Activated naive CD8-positive, alpha-beta T cell treated with anti-CD3 and anti-CD28 coated beads, Interleukin-2, amount 50 U/mL, for 16 hours (primary cell): ENCODE measurements at places on chromosomes 12 and 14.

GRCh38 chr12:50066402-50066801 is 9.0 kb downstream of the ASIC1 start:
- DNase-seq: no peak

DNA sequence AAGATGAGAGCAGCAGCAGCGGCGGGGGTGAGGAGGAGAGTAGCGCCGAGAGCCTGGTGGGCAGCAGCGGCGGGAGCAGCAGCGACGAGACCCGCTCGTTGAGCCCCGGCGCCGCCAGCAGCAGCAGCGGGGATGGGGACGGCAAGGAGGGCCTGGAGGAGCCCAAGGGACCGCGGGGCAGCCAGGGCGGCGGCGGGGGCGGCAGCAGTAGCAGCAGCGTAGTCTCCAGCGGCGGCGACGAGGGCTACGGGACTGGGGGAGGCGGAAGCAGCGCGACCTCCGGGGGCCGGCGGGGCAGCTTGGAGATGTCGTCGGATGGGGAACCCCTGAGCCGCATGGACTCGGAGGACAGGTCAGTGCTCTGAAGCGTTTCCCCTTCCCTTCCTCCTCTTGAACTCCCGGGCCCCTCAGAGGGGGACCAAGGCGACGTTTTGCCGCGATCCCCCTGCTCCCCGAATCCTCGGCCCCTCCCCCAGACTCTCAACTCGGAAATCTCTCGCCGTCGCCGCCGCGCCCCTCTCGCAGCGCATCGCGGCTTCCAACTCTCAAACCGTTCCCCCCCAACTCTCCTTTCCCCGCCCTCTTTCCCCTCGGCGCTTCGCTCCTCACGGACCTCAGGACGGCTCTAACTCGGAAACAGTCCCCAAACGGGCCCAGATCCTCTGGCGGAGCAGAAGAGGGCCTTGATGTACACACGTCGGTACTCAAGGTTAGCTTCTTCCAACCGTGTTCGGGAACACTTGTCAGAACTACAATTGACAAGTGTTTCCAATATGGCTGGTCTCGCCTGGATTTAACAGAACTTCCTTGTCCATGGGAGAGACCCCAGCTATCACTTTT is 947 bp downstream of the AEBP2 start:
- DNase-seq: peak; percentile 25

GRCh38 chr14:34750670-34751069 is 36.3 kb upstream of the CFL2 start:
- DNase-seq: no peak

GRCh38 chr12:96883571-96883970 is 23.5 kb upstream of the NEDD1 start:
- no peak for DNase-seq

- no peak for DNase-seq
These were observed 147.9 kb upstream of the MYL2 start for GRCh38 chr12:111068290-111068689.
